Adipocyte (in vitro differentiated cells): ENCODE measurements at places on chromosomes 13 and 19.
A peak's percentile ranks its signal among the peaks of the same experiment; 100 is the strongest.

GRCh38 chr13:81139987-81140386 is 799.1 kb upstream of the SPRY2 start:
- DNase-seq = no peak

DNA sequence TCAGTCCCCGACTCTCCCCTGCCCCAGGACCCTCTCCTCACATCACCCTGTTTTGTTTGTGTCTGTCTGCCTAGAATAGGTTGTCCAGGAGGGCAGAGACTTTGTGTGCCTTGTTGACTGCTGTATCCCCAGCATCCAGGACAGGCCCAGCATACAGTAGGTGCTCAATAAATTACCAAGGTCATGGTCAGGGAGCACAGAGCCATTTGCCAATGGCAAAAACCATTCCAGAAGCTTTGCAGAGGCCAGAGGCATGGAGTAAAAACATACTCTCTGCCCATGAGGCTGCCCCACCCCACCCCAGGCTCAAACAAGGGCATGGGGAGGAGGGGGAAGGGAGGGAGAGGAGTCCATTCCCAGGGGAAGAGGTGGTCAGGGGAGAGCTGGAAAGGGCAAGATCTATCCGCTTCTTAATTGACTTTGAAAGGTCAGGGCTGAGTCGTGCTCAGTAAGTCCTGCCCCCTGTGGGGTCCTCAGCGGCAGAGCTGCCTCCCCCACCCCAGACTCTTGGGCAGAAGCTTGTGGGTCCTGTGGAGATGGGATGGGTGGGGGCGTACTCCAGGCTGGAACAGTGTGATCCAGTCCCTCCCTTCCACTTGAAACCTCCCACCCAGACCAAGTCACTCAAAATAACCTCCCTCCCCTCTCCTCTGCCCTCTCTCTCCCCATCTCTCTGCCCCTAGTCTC is 4.4 kb downstream of the GPR4 start:
- no peak for DNase-seq

DNA sequence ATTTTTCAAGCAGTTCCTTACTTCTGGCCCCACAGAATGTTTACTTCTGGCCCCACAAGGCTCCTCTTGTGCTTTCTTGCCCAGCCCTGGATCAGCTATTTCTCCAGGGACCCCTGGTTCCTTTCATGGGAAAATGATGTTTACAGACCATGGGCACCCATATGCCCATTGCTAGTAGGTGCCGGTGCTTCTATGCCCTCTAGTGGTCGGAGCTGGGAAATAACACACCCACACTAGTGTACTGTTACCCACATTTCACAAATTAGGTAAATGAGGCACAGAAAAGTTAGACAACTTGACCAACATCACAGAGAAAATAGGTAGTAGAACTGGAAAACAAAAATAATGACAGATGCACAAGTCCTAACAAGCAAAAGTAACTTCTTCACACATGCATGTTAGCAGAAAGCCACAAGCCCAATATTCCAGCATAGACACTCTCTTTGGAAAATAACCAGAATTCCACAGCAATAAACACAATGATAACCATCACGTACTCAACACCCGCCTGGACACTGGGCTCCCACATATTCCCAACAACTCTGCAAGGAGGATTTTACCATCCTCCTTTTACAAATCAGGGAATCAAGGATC is 1.3 kb upstream of the CEACAM6 start:
- peak; percentile 53 for DNase-seq

GRCh38 chr19:3682741-3683404 is 17.4 kb downstream of the PIP5K1C start:
- no peak for DNase-seq

DNA sequence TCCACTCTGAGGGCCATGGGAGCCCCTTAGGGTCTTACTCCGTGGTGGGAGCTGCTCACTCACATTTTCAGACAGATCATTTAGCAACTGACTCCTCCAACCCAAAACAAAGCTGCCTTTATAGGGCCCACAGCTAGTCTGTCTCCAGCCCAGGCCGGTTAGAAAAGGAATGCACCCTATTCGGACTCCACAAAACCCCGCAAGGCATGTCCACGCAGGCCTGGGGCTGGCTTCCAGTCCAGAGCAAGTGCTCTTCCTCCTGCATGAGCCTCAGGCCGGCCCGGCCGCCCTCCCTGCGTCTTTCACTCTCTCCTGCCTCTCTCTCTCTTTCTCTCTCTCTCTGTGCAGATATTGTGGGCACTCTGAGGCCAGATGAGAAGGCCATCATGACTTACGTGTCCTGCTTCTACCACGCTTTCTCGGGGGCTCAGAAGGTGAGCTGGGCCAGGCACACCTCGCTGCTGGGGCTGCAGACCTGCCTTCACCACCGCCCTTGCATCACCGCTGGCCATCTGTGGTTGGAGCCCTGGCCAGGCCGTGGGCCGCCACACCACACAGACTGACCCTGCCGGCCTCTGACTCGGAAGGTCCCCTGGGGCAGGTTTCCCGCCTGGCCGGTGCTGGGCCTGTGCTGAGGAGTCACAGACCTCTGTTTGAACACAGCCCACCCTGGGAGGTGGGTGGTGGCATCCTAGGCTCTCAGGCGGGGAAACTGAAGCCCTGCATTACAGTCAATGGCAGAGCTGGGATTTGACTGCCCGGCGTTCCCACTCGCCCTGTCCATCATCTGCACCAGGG is 33.1 kb downstream of the CAPN12 start:
- no peak for DNase-seq

DNA sequence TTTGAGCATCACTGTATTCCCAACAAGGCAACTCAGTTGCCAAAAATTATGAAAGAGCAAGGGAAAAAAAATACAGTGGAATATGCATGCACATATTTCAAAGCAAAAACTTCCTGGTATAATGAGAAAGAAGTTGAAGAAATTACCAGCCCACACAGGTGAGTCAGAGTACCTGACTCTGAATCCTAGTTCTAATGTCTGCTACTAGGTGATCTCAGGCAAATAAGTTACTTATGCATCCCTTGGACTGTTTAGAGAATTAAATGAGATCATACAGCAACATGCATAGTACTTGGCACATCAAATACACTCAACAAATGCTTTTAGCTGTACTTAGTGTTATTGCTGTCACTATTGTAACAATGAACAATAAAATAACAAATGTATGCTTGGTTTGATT is 144.9 kb downstream of the MIPEP start:
- no peak for DNase-seq

DNA sequence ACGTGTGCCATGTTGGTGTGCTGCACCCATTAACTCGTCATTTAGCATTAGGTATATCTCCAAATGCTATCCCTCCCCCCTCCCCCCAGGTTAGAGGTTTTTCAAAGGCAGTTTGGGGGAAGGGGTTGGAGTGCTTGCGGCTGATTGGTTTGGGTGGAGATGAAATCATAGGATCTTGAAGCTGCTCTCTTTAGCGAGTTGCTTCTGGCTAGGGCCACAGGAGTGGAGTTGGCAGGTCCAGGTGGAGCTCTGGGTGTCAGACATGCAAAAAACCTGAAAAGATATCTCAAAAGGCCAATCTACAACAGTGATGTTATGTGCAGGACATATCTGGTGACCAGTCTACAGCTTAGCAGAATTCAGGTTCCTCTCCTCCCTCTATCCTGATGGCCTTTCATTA is 32.6 kb upstream of the CXCL17 start:
- no peak for DNase-seq

GRCh38 chr13:78620936-78621470 is 17.7 kb upstream of the POU4F1 start:
- no peak for DNase-seq

GRCh38 chr19:45768655-45768983 is 433 bp downstream of the SIX5 start:
- peak; percentile 82 for DNase-seq

DNA sequence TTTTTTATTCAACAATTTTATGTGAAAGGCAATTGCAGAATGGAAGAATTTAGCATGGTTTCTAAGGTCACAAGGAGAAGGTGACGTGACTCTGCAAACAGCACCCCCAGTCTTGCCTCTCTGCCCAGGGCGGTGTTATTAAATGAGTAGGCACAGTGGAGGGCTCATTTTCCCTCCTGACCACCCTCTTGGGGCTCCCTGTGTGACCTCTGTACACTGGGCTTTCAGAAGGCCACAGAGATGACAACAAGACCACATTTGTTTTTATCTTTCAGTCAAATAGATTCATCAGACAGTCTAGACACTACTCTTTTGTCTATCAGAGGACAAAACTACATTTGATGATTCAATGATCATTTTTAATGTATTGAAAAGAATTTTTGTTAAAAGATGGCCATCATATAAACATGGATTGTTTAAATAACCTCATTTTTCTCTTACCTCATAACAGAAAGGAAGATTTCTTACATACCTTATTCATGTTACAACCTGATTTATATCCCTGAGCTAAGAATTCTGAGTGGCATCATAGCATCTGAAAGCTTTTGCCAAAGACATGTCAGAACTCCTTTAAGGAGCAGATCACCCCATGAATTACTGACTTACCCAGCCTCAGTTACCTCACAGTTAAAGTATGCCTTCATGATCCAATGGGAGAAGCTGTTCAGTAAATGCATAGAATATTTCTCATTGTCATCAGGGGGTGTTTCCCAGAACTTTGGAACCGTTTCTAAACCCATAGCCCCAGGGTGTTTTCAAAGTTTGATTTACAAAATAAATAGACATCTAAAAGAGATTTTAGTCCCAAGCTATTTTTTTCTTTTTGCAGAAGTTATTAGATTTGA is 184.0 kb upstream of the RFC3 start:
- peak; percentile 82 for DNase-seq

- no peak for DNase-seq
These were observed 7.9 kb upstream of the C3 start for GRCh38 chr19:6728346-6728745.

- DNase-seq = no peak
These were observed 15.7 kb downstream of the MOB3A start for GRCh38 chr19:2080336-2080988.

- DNase-seq = no peak
These were observed 108.0 kb downstream of the KCTD15 start for GRCh38 chr19:33904681-33905080.

GRCh38 chr13:84654654-84655275 is 772.5 kb upstream of the SLITRK1 start:
- no peak for DNase-seq
